ENCODE measurements at places on chromosomes 1 and 21. TPM values are rescaled to one million over a fixed set of nuclear protein-coding genes. Genes with fewer than 3 reads are reported as not detected.

The IGSF3 gene
- total RNA-seq: 0.26 TPM

The CHIA gene
- not detected for total RNA-seq

The CRABP2 gene
- total RNA-seq: 80.6 TPM

The GJA5 gene
- under 0.01 TPM for total RNA-seq

The TRIM67 gene
- total RNA-seq: not detected

The MCOLN3 gene
- total RNA-seq: 6.9 TPM

The LRRC7 gene
- under 0.01 TPM for total RNA-seq

The SELL gene
- total RNA-seq: 0.09 TPM

The NR1I3 gene
- total RNA-seq: not detected

The CCDC185 gene
- total RNA-seq: not detected

The PPP1R8 gene
- 34.4 TPM for total RNA-seq

The DCDC2B gene
- not detected for total RNA-seq

The SLC9C2 gene
- not detected for total RNA-seq

The CD2 gene
- total RNA-seq: not detected

The ADAM30 gene
- total RNA-seq: not detected

The BRINP3 gene
- total RNA-seq: not detected

The NHLH1 gene
- total RNA-seq: not detected

The CD5L gene
- total RNA-seq: not detected

The HSPB7 gene
- 2.9 TPM for total RNA-seq

The ADGRL4 gene
- total RNA-seq: 8.2 TPM

The ETNK2 gene
- total RNA-seq: 5.2 TPM

The LCE7A gene
- total RNA-seq: not detected

The CFHR2 gene
- not detected for total RNA-seq

The SUSD4 gene
- under 0.01 TPM for total RNA-seq

The NUAK2 gene
- 0.43 TPM for total RNA-seq

The ERVH48-1 gene
- total RNA-seq: not detected

The DIO1 gene
- not detected for total RNA-seq

The LYPD8 gene
- not detected for total RNA-seq

The GSTM5 gene
- 13.4 TPM for total RNA-seq

The PLD5 gene
- total RNA-seq: not detected

The IL12RB2 gene
- total RNA-seq: not detected

The ARHGEF16 gene
- 0.09 TPM for total RNA-seq

The USH2A gene
- total RNA-seq: not detected

The KCTD3 gene
- 48.7 TPM for total RNA-seq

The LCE1F gene
- total RNA-seq: not detected

The DYNLT5 gene
- total RNA-seq: not detected

The NR5A2 gene
- total RNA-seq: under 0.01 TPM

The KRTAP19-1 gene
- total RNA-seq: not detected

The FCMR gene
- not detected for total RNA-seq

The A3GALT2 gene
- total RNA-seq: not detected

The ANXA9 gene
- total RNA-seq: 0.63 TPM

The FCAMR gene
- under 0.01 TPM for total RNA-seq

The FCRL6 gene
- total RNA-seq: not detected

The CD247 gene
- total RNA-seq: not detected

The KRTAP19-3 gene
- not detected for total RNA-seq

The IVL gene
- total RNA-seq: not detected

The NFASC gene
- total RNA-seq: 0.77 TPM
